ENCODE measurements at places on chromosomes 6 and 20. TPM values are rescaled to one million over a fixed set of nuclear protein-coding genes. Genes with fewer than 3 reads are reported as not detected.

KATNA1 gene
- total RNA-seq = 11.6 TPM

NANP gene
- 4.7 TPM for total RNA-seq

CCDC170 gene
- 4.6 TPM for total RNA-seq

- no peak for DNase-seq
- peaks cover 46% of the 10 kb centered on the region for H3K27me3 ChIP-seq
- peaks cover 34% of the 10 kb centered on the region for H3K4me1 ChIP-seq
- H3K27ac ChIP-seq = no peak overlapping the region
- H3K36me3 ChIP-seq = no peaks in the 10 kb centered on the region
- H3K4me3 ChIP-seq = no peak overlapping the region
Measured at GRCh38 chr20:53606364-53606985, 12.8 kb upstream of the ZNF217 start.

GRCh38 chr6:122853259-122853995 lies 64.4 kb downstream of the SMPDL3A start:
- H3K36me3 ChIP-seq = no peaks in the 10 kb centered on the region
- H3K4me3 ChIP-seq = no peak overlapping the region
- H3K4me1 ChIP-seq = no peaks in the 10 kb centered on the region
- no peak overlapping the region for H3K27ac ChIP-seq

- no peaks in the 10 kb centered on the region for H3K27me3 ChIP-seq
- DNase-seq = no peak
- peaks cover 27% of the 10 kb centered on the region for H3K4me1 ChIP-seq
- H3K4me3 ChIP-seq = no peak overlapping the region
- no peaks in the 10 kb centered on the region for H3K36me3 ChIP-seq
Measured at GRCh38 chr6:52390361-52390727, 28.4 kb downstream of the PAQR8 start.

Measured in left lung (tissue), 14 donors.